Heart left ventricle (tissue), 16 donors: ENCODE measurements at places on chromosomes 12 and 14.

GRCh38 chr12:96136725-96137378, 57.3 kb upstream of the ELK3 start:
- no peak for DNase-seq
- H3K4me1 ChIP-seq = peaks cover 4% of the 10 kb centered on the region
- H3K4me3 ChIP-seq = no peak overlapping the region
- H3K27ac ChIP-seq = no peak overlapping the region
- H3K27me3 ChIP-seq = no peaks in the 10 kb centered on the region

GRCh38 chr14:72420749-72421474, 473.0 kb downstream of the DPF3 start:
- H3K4me1 ChIP-seq = no peaks in the 10 kb centered on the region
- no peak overlapping the region for H3K27ac ChIP-seq
- no peaks in the 10 kb centered on the region for H3K36me3 ChIP-seq
- no peaks in the 10 kb centered on the region for H3K27me3 ChIP-seq
- peak; percentile 78 for DNase-seq
- H3K4me3 ChIP-seq = no peak overlapping the region

DNA sequence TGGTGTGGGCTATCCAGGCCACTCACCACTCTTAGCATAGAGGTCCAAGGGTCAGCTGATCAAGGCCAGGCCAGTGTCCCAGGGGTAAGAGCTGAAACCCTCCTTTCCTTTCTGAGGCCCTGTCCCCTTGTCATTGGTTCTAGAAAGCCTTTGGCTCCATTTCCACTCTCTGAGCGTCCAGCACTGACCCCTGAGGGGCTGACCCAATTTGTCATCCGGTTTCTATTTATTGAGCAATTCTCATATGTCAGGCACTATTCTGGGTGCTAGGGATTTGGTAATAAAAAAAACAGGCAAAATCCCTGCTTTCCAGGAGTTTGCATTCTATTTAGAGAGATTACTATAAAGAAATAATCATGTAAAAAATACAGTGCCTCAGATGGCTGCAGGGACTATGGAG, 3.4 kb downstream of the KRT77 start:
- no peak overlapping the region for H3K27ac ChIP-seq
- no peak overlapping the region for H3K4me3 ChIP-seq
- DNase-seq = no peak

DNA sequence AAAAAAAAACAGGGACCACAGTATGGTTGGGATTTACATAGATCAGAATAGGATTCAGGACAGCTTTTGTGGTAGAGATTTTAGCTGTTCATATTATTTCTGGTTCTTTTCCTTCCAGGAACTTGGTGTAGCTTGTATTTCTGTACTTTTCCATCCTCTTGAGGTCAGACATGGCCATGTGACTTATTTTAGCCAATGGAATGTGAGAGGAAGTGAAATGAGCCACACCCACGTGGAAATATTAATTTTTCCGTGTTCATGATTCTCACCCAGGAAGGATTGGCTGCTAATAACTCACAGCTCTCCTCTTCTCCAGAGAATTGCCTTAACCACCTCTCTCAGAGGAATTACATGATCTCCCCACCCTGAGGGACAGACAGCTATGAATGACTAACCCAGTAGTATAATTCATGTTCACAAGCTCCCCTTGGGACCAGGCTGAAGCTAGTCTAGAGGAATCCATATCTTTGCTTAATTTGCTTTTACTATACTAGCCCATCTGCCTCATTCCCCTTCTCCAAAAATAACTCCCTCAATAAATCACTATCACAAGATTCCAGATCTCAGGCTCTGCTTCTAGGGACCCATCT, 340.4 kb downstream of the NUAK1 start:
- H3K4me3 ChIP-seq = no peak overlapping the region
- no peaks in the 10 kb centered on the region for H3K27me3 ChIP-seq
- no peak for DNase-seq
- peaks cover 3% of the 10 kb centered on the region for H3K4me1 ChIP-seq

DNA sequence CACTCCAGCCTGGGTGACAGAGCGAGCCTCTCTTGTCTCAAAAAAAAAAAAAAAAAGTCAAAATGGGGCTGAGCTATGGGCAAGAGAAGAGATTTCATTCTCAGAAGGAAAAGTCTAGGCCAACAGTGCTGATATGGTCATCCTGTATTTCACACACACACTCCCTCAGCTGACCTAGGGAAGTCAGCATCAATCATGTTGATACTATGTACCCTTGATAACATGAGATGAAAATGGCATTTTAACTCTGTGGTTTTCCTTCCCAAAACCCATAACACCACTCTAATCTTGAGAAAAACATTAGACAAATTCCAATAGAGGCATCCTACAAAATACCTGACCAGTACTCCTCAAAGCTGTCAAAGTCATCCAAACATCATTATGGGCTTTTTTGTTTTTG, 2.3 kb upstream of the NEMP1 start:
- no peak overlapping the region for H3K4me3 ChIP-seq
- no peaks in the 10 kb centered on the region for H3K4me1 ChIP-seq
- DNase-seq = no peak

DNA sequence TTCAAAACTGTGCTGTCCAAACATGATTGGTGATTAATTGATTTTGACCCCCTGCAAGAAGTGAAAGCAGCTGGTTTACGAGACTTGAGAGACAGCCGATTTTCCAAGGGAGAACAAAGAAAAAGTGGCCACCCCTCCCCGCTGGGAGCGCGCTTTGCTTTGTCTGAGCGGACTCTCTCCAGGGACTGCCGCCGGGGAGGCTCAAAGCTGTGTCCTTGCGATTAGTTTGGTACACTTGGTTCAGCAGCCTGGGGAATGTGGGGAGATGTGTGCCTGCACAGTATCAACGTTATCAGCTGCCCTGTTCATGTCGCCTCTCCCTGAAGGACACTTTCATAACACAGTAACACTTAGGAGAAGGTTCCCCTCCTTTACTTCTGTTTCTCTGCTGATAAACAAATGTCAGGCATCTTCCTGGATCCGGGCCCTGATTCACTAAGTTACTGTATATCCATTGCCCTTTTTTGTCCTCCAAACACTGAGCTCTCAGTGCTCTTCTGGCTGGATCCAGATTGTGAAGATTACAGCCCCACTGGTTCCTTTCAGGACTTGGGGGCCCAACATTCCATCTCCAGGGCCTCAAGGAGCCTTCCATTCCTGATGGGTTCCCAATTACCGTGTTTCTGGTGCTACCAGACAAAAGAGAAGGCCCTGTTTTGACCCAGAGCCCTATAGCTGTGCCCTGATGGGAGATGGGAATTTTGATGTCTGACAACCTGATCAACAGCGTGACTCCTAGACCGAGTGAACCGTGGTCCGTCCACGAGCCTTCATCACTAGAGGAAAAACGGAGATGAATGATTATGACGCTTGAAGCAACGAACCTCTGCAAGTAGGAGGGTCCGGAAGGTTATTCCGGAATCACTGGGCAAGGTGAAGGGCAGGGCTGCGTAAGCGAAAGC, 31.7 kb upstream of the TUBA1C start:
- no peaks in the 10 kb centered on the region for H3K36me3 ChIP-seq
- H3K27me3 ChIP-seq = no peaks in the 10 kb centered on the region
- H3K4me1 ChIP-seq = peaks cover 8% of the 10 kb centered on the region
- H3K27ac ChIP-seq = peak overlapping the region; percentile 83
